ENCODE measurements at places on chromosomes 12 and 14.

DNA sequence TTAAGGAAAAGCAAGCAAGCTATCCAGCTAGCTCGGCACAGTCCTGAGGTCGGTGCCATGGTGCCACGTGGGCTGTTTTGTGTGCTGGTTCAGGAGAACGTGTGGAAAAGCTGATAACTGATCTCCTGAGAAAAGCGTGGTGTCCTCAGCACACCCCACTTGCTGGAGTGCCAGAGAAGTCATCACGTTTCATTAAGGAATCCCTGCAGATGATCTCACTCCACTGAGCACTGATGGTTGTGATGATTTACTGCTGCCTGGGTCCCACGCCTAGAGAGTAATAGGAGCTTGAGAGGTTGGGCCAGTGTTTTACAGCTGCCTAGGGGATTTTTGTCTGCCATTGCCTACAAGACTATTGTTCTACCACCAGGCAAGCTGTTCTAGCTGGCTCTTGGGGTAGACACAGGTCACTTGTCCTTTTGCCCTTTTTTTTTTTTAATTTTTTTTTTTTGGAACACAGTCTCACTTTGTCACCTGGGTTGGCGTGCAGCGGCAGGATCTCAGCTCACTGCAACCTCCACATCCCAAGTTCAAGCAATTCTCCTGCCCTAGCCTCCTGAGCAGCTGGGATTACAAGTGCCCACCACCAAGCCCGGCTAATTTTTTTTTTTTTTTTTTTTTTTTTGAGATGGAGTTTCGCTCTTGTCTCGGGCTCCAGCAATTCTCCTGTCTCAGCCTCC lies 42.3 kb upstream of the EVL start:
- no peak for DNase-seq

GRCh38 chr12:106010741-106011140 lies 128.0 kb downstream of the NUAK1 start:
- DNase-seq = no peak

DNA sequence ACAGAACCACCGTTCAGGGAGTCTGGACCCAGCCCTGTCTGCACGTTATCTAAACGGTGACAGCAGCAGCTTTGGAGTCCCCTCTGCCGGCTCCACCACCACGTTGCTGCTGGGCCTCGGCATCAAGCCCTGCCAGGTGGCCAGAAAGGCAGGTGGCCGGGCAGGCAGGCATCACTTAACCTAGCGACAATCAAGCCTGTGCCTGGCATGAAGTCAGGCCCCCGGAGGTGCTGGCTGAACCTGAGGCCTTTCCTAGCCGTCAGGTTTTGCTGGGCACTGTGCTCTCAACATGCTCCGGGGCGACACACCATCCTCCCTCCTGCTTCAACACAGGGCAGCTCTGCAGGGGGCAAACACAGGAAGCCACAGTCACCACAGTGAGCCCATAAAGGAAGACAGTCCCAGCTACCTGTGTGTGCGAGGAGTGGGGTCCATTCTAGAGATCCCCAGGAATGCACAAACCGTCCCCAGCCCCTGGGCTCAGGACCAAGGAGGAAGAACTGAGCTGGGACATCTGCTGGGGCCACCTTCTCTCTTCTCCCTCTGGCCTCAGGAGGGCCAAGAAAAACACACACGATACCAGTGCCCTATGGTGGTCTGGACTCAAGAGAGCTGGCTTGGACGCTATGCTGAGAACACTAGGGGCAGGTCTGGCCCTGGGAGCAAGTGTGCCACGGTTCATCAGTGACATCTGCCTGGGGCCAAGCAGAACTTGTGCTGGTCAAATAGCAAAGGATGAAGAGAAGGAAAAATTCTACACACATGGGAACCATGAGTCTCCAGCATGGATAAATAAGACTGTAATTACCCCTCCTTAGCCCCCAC lies 44.7 kb downstream of the CCDC88C start:
- DNase-seq = no peak

- no peak for DNase-seq
Measured at GRCh38 chr12:76313299-76313698, 34.9 kb downstream of the BBS10 start.

GRCh38 chr12:62435303-62436163 lies 31.1 kb upstream of the MON2 start:
- no peak for DNase-seq

GRCh38 chr12:40446385-40446784 lies 221.6 kb downstream of the LRRK2 start:
- no peak for DNase-seq

DNA sequence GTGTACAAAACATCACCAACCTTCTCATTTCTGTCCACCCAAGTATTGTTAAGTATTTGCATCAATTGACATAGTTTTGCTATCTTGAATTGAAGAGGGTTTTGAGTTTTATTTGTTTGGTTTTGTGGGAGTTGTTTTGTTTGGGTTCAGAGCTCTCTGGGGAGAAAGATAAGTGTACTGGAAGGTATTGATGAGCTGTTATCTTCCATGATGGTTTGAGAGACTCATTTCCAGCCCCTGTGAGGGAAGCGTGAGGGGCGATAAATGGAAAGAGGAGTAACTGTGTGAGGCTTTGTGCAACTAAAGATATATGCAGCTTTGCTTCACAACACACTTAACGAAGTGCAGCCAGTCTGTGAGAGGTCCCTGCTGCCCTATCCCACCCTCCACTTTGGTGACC lies 15.7 kb upstream of the CIPC start:
- no peak for DNase-seq

DNA sequence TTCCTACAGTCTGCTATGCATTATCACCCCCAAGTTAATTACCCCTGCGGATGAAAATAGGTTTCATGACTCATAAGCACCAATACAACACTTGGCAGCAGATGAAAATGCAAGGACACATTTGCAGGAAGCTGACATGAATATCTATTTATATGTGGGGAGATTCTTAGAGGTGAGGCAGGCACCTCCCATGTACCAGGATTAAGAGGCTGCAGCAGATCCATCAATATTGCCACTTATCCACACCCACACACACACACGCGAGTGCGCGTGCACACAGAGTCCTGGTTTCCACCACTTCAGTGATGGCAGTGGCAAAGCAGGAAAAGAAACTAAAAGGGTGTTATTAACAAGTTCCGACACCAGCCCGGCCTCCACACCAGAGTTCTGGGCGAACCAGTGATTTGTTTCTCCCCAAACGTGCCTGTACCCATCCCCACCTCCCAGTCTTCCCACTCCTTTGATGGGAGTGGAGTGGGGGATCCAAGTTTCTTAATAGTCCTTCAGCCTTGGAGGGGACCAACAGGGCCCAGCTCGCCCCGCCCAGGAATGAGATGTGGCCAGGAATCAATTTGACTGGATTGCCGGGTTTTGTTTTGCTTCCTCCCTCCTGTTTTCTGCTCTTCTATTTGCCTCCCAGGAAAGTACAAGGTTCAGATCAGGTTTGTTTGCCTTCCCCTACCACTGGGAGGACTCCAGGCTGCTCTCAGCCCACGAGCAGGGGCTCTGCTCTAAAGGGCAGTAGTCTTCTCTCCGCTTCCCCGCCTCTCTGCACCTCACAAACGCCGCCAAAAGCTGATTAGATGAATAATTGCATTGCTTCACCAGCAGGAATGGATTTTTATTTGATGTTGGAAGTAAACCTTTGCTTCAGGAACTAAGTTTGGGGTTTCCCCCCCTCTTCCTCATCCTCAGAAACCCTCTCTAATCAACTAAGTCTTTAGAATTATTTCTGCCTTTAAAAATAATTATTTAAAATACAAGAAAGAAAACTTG lies 5.2 kb downstream of the IRF2BPL start:
- no peak for DNase-seq

DNA sequence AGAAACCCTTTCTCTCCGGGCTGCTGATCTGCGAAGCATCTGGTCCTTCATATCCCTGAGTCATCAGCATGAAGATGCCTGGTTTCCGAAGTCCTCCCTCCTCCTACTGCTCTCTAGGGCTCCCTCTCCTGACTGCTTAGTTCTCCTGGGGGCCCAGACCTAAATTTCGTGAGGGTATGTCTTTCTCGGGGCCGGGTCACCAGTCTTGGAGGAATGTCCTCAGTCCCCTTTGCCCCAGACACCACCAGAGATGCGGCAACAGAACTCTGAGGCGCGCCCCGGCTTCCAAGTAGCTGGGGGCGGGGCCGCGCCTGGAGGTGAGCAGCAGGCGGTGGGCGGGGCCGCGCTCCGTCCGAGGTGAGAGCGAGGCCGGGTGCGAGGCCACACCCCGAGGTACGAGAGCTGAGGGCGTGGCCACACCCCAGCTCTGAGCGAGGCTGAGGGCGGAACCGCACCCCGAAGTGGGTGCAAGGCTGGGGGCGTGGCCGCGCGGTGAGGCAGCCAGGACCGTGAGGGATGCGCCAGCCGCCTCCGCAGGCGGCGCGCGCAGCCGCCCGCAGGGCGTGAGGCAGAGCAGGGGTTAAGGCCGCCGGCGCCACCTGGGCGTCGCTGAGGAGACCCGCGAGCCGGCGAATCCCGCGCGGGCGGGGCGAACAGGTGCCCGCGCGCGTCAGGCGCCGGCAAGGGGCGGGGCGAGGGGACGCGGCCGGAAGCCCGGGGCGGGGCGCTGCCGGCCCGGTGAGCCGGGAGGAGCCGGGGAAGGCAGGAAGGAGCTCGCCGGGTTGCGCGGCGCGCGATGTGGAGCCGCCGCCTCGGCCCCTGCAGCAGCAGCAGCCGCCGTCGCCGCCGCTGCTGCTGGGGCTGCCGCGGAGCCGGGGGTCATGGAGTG lies at the start of gene BICDL1:
Gene BICDL1 (plus strand): TSS at position 765 of the 889 bp plus-strand sequence. CDS start 633 bp downstream, outside the sequence.
- peak; percentile 97 for DNase-seq

GRCh38 chr12:120468325-120468820 lies 1.2 kb downstream of the SRSF9 start:
- DNase-seq = no peak

DNA sequence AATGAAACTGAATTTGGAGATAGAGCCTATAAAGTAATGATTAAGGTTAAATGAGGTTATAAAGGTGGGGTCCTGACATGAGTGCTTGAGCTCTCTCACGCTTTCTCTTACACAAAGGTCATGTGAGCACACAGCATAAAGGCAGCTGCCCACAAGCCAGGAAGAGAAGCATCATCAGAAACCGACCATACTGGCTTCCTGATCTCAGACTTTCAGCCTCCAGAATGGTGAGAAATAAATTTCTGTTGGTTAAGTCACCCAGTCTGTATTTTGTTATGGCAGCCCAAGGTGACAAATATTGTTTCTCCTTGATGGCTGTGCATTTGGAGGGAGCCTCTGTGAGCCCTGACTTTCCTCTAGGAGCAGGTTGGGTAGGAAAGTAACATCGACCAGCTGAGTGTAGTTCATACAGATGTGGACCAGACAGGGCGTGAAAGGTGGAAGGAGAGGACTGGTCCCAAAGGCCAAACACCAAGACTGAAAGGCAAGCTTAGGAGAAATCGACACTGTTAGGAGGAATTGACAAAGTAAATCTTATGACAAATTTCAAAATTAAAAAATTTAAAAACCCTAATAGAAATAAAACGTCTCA lies 97.6 kb upstream of the SLC38A2 start:
- DNase-seq = no peak

DNA sequence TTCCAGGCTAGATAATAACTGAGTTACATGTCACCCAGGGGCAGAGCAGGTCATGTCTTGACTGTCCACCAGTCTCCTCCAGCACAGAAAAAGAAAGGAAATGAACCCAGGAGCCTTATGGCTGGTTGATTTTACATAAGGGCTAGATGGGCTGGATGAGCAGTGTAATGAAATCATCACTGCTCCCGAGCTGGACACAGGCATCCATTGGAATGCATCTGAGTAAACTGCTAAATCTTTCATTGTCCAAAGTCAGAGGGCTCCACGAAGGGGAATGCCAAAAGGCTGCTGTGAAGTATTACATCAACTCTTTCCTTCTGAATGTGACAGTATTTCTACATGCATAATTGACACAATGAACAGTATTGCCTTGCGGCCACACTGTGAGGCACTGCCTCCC lies 30.1 kb upstream of the TSPAN11 start:
- DNase-seq = no peak

GRCh38 chr14:57482120-57482519 lies 11.5 kb downstream of the CCDC198 start:
- DNase-seq = no peak

DNA sequence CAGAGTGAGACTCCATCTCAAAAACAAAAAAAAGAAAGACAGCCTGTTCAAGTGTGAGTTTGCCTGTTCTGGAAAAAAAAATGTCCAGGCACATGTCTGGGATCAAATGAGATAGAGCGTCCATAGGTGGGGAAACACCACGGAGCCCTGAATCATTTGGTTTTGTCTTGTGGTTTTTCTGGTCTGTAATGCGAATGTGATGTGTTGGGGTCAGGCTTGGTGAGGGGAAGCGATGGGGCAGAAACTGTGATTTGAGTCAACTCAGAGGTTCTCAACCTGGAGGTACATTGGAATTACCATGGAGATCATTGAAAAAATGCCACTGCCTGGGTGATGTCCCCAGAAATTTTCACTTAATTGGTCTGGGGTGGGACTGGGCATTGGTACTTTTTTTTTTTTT lies 183.9 kb upstream of the PWP1 start:
- DNase-seq = no peak

DNA sequence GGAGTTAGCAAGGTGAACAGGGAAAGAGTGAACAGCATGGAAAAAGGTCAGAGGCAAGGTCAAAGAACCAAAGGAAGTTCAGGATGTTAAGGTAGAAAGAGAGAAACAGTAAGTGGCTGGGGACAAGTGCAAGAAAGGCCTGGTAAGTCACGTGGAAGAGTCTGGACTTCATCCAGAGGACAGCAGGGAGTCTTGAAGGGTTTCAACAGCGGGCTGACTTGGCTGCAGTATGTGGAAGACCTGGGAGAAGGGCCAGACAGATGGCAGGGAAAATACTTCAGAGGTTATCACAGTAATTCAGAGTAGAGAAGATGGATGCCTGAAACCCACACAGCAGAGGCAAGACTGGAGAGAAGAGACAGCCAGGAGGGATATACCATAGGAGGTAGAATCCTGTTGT lies 34.0 kb downstream of the CIT start:
- DNase-seq = no peak

DNA sequence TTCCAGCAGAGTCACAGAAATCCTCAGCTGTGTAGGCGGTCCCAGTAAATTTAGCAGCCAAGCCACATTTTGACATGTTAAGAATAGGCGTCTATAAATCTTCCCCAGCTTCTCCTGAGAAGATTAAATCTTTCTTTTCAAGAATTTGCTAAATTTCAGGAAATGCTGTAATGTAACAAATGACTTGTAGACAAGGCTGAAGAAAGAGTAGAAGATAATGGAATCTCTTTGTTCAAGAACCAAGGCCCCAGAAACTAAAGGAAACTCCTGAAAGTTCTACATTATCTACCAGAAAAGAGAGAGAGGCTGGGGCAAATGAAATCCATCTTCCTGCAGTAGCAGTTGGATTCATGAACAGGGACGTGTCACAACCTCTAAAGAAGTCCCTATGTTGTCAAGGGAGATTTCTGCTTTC lies 760.3 kb downstream of the NOVA1 start:
- DNase-seq = no peak

- no peak for DNase-seq
Measured at GRCh38 chr14:105030836-105031396, 10.0 kb upstream of the CDCA4 start.

Measured in stimulated activated CD8-positive, alpha-beta memory T cell treated with anti-CD3 and anti-CD28 coated beads, Interleukin-2, amount 100 ng/mL, for 1 hour (primary cell).